IMR-90 (cell line): ENCODE measurements at places on chromosomes 2 and 18. TPM values are rescaled to one million over a fixed set of nuclear protein-coding genes. Genes with fewer than 3 reads are reported as not detected.

AFTPH gene
- total RNA-seq: 19.9 and 21.9 TPM in 2 replicates

HOXD13 gene
- not detected in 2 replicates for total RNA-seq

SH3RF3 gene
- 3.4 and 3.9 TPM in 2 replicates for total RNA-seq

ACKR3 gene
- total RNA-seq: not detected in 2 replicates

BCL11A gene
- total RNA-seq: 1.1 and 1.7 TPM in 2 replicates

SERPINB11 gene
- total RNA-seq: 0.18 TPM in 1 of 2 replicates, not detected in the other

ARHGAP28 gene
- total RNA-seq: 2.8 and 3.8 TPM in 2 replicates

MOCOS gene
- total RNA-seq: 1.9 and 2.2 TPM in 2 replicates

LIMS4 gene
- total RNA-seq: 2.5 and 3.6 TPM in 2 replicates

CYS1 gene
- total RNA-seq: under 0.01 and 0.28 TPM in 2 replicates

SLC16A14 gene
- total RNA-seq: 0.56 and 0.90 TPM in 2 replicates

DGUOK gene
- total RNA-seq: 57.2 and 66.3 TPM in 2 replicates

CYTIP gene
- total RNA-seq: not detected in 2 replicates

STARD6 gene
- 0.28 TPM in 1 of 2 replicates, not detected in the other for total RNA-seq

TMEM198 gene
- under 0.01 and 0.18 TPM in 2 replicates for total RNA-seq

CABYR gene
- 3.6 and 4.1 TPM in 2 replicates for total RNA-seq

CIDEA gene
- total RNA-seq: not detected in 2 replicates

CELF4 gene
- not detected in 2 replicates for total RNA-seq

CASP10 gene
- total RNA-seq: 0.28 and 0.90 TPM in 2 replicates

LTBP1 gene
- total RNA-seq: 297 and 326 TPM in 2 replicates

DNAJC5G gene
- not detected in 2 replicates for total RNA-seq

PRSS56 gene
- total RNA-seq: not detected in 2 replicates

SLC19A3 gene
- under 0.01 TPM in 1 of 2 replicates, not detected in the other for total RNA-seq

EMILIN1 gene
- 26.5 and 27.8 TPM in 2 replicates for total RNA-seq

MOGAT1 gene
- total RNA-seq: not detected in 2 replicates
